RCC 7860 (cell line): ENCODE measurements at places on chromosomes 5 and 9.

GRCh38 chr5:141528291-141528984 lies 39.6 kb downstream of the PCDHGC5 start:
- DNase-seq = no peak

DNA sequence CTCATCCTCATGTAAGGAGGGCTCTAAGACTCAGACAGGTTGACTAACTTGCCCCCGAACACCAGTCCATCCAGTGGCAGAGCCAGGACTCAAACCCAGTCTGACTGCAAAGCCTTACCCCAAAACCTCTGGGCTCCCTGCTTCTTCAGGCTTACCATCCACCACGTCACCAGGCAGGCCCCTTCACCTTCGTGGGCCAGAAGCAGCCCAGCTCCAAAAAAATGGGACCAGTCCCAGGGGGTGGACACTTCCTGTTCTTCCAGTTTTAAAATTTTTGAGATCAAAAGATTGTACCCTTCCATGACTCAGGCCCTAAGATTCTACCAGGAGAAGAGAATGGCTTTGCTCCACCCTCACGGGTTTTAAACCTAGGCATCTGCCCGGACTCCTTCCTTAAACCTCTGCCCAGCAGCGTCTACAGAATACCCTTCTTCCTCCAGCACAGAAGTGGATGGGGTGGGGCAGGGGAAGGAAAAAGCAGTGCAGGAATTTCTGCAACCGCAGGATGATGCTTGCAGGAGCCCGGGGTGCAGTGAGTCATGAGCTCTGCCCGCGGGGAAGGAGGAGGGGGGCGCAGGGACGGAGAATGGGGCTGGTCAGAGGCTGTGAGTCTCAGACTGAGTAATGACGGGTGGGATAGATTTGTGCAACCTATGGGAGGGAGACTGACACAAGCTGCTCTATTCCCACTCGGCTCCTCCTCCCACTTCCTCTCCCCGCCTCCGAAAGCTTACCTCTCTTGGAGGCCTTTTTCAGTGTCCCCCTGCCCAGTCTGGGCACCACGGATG lies 50.4 kb upstream of the STXBP1 start:
- DNase-seq = peak; percentile 98

DNA sequence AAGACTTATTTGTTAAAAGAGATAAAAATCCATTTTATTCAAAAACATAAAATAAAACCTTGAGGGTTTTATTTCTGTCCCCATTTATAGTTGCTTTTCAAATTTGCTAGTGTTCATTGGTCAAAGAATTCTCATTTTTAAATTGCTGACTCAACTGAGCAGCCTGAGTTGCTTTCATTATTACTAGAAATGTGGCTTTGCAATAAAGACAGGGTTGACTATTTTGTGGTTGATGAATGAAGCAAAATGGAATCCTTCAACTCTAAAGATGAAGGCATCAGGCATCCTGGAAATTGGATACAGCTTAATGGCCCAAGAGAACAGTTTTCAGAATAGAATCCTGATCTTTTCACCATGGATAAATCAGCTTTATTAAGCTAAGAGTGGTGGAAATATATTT lies 23.9 kb upstream of the PPP3R2 start:
- no peak for DNase-seq

DNA sequence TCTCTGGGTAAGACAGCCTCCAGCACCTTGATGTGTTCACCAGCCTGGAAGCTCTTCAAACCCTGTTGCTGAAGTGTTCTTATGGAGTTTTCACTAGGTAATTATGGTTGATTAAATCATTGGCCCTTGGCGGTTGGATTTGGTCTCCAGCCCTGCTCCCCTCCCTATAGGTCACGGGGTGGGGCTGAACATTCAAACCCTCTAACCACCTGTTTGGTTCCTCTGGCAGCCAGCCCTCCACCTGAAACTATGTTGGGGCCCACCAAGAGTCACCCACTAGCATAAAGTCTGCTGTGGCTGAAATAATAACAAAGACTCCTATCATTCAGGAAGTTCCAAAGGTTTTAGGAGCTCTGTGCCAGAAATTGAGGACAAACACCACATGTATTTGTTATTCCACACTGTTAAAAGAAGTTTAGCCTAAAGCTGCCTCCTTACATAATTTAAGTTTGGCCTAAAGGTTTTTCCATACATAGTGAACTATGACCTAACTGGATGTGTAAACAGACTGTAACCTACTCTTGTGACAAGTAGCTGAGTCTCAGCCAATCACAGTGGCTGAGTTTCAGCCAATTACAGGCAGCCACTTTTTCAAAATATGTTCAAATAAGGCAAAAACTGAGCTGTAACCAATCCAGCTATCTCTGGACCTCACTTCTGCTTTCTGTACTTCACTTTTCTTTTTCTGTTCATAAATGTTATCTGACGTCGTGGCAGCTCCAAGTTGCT lies 34.8 kb downstream of the TMEM252 start:
- DNase-seq = no peak

DNA sequence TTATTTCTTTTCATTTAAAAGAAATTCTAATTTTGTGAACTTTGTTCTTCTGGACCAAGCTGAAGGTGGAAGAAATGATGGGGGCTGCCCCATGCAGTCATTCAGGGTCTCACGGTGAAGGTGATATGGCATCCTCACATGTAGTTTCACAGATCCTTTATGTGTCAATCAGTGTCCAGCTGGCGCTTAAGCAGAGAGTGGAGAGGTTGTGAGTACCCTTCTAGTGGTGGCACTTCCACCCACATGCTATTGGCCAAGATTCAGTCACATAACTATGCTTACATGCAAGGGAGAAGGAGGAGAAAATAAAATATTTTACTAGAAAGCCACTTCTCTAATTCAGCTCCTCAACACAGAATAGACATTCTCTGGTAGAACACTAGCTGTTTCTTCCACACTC lies 34.7 kb downstream of the PLPPR1 start:
- no peak for DNase-seq
